ENCODE measurements at places on chromosomes 5 and 9. TPM values are rescaled to one million over a fixed set of nuclear protein-coding genes. Genes with fewer than 3 reads are reported as not detected.
A peak's percentile ranks its signal among the peaks of the same experiment; 100 is the strongest.

- DNase-seq: peak; percentile 60
Measured at GRCh38 chr9:127642082-127642740, 30.1 kb downstream of the STXBP1 start.

DNA sequence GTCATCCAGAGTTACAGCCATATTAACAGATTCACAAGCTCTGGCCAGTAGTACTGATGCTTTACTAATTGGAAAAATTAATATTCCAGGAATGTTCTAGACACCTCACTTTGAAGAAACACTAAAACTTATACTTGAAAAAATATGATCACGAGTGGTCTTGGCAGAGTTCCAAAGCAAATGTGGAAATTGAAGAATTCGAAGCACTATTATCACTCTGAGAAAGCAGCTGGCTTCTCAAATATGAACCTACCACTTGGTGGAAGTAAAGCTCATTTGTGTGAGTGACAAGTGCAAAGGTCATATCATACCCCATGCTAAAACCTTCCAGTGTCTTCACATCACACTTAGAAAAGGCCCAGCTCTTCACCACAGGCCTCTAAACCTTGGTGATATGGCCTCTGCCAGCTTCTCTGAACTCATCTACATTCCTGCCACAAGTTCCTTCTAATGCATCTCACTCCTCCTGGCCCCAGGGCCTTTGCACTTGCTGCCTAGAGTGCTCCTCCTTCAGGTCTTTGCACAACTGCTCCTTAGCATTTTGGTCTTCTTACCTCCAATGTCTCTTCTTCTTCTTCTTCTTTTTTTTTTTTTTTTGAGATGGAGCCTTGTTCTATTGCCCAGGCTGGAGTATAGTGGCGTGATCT, 175.7 kb upstream of the SMIM23 start:
- DNase-seq: no peak

DNA sequence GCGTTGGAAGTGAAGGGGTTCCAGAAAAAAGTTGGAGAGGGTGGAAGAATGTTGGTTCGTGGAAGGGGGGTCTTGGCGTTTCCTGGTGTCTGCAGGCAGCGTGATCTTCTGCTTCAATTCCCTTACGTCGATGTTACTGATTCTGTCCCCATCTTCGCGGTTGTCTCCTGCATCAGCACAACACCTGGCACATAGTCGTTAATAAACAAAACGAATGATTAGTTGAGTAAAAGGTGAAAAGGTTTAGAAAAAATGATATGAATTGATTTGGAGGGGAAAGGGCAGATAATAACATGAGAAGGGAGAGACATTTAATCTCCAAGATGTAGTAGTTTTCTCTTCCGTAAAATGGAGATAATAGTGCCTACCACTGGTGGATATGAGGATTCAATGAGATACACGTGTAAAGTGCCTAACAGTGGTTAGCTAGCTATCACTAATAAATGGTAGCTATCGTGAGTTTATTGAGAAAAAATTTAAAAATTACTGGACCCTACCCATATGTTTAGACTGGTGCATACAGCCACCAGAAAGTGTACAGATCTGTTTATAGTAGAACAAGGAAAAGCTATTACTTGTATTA, 556 bp downstream of the MTREX start:
- no peak for DNase-seq

DNA sequence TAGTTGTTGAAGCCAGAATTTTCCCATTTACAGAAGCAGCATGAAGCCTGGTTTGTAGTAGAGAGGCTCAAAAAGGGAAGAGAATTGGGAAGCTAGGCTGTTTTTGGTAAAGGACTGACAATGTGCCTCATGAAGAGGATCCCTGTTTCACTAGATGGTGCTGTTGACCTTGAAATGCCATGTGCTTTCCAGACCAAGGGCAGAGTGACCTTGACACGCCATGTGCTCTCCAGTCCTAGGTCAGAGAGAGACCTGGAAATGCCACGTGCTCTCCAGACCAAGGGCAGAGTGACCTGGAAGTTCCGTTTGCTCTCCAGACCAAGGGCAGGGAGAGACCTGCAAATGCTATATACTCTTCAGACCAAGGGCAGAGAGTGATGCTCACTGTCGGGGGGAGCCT, 32.0 kb downstream of the UNC13B start:
- DNase-seq: no peak

DNA sequence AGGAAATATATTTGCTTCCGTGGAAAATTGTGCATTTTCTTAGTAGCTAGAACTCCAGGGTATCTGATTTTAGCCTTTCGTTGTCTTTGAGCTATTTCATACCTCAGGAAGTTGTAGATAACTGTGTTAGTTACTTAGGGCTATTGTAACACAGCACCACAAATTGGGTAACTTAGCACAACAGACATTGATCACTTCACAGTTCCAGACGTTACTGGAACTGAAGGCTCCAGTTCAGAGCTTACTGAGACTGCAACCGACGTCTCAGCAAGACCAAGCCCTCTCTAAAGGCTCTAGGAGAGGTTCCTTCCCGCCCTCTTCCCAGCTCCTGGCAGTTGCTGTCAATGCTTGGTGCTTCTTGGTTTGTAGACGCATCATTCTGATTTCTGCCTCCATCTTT, 17.7 kb upstream of the ANKRD33B start:
- DNase-seq: peak; percentile 9

The FAM169A gene
- total RNA-seq: 0.84 TPM
